ENCODE measurements at places on chromosomes 13 and 19.

DNA sequence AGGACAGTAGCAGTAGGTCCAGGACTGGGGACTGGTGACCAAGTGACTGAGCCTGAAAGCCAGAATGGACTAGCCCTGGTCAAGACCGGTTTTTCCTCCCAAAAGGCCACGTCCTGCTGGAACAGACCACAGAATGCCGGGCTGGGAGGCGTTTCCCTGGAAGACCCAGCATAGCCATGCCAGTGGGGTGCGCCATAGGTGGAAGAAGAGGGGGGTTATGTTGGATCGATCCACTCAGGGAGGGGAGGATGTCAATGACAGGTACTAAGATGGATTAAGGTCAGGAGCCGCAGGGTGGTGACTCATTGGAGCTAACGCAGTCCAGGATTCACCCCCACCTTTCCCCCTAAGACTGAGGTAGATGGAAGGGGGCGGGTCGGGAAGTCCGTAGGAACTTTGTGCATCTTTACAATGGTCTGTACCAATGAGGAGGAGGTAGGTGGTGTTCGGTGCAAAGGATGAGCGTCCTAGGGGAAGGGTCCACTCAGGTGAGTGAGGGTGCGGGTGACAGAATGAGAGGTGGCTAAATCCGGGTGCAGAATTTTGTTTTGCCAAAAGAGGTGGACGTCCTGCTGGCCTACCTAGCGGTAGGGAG, 21.0 kb downstream of the VASP start:
- H3K4me1 ChIP-seq, result peaks cover 26% of the 10 kb centered on the region
- H3K27ac ChIP-seq, result no peak overlapping the region

- no peaks in the 10 kb centered on the region for H3K27me3 ChIP-seq
- no peak overlapping the region for H3K4me3 ChIP-seq
- no peaks in the 10 kb centered on the region for H3K4me1 ChIP-seq
- H3K36me3 ChIP-seq, result no peaks in the 10 kb centered on the region
- no peak for DNase-seq
- H3K27ac ChIP-seq, result no peak overlapping the region
These were observed 1733.7 kb upstream of the PCDH20 start for GRCh38 chr13:63149375-63149774.

DNA sequence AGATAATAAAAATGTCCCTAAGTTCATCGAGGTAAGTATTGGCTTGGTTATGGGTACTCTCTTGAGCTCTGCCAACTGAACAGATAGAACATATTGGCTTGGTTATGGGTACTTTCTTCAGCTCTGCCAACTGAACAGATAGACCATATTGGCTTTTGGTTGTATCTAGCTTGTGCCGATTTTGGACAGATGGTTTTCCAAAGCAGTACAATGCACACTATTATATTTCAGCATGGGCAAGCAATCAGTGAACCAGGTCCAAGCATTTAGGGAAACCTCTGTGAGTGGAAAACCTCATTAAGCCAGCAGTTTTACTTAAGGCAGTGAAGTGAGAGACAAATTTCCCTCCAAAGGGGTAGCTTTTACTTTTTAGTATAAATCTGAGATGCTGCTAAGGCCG, 1440.5 kb upstream of the SPRY2 start:
- no peaks in the 10 kb centered on the region for H3K36me3 ChIP-seq
- no peak overlapping the region for H3K27ac ChIP-seq
- DNase-seq, result no peak
- no peaks in the 10 kb centered on the region for H3K27me3 ChIP-seq
- no peaks in the 10 kb centered on the region for H3K4me1 ChIP-seq

DNA sequence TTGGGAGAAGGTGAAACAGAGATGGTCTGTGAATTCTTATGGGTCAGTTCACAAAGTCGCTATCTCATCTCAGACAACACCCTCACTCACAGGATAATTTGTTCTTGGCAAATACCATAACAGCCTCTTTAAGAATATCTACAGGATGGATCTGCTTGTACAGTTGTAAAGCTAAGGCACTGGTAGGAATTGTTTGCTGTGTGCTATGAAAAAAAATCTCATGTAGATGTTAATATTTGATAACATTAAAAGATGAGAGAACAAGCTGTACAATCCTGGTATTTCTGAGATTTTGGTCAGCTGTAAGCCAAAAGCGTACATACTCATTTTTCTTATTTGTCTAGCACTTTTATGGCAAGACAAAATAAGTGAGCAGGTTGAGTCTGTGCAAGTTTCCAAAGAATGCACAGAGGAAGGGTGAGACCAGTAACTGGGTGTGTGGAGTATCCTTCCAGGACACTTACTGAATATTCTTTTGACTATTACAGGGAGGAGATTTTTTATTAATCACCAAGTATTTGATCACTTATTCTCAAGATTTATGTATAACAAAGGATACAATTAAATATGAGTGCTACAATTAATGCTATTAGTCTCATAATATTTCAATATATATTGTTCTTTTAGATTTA, 814.5 kb upstream of the MIR17HG start:
- no peak overlapping the region for H3K4me3 ChIP-seq
- H3K27me3 ChIP-seq, result no peaks in the 10 kb centered on the region
- H3K27ac ChIP-seq, result no peak overlapping the region
- no peaks in the 10 kb centered on the region for H3K36me3 ChIP-seq
- DNase-seq, result no peak

DNA sequence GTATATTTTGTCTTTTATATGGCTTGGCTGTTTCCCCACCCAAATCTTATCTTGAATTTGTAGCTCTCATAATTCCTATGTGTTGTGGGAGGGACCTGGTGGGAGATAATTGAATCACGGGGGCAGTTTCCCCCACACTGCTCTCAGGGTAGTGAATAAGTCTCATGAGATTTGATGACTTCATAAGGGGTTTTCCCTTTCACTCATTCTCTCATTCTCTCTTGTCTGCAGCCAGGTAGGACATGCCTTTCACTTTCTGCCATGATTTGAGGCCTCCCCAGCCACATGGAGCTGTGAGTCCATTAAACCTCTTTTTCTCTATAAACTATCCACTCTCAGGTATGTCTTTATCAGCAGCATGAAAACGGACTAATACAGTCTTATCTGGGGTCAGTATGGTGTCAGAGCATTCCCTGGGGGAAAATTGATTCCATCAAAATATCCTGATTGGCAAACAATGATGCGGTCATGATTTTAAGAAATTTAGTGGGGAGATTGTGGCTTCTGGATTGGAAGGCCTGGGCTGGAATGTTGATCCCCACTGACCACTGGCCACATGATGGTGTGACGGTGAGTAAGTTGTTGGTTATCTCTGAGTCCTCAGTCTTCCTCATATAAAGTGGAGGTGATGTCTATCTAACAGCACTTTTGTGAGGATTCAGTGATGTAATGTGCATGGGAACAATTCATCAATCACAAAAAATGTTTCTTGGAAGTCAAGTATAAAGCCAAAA, 27.5 kb upstream of the ANKRD10 start:
- no peaks in the 10 kb centered on the region for H3K27me3 ChIP-seq
- H3K4me1 ChIP-seq, result peaks cover 8% of the 10 kb centered on the region
- H3K4me3 ChIP-seq, result no peak overlapping the region
- H3K36me3 ChIP-seq, result no peaks in the 10 kb centered on the region
- H3K27ac ChIP-seq, result no peak overlapping the region
- DNase-seq, result no peak

DNA sequence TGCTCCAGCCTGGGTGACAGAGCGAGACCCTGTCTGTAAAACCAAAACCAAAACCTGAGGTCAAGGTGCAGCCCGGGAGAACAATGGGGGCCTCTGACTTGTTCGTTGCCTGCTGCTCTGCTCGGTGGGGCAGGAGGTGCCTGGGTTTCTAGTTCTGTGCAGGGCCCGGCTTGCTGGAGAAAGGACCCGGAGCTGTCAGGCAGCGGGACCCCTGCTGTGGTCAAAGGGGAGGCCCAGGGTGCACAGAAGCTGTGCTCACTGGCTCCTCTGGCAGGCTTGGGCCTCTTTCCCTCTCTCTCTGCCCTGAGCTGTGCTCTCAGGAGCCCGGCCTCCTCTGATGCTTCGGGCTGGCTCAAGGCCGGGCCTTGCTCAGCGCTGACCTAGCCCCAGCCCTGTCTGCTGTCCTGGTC, 3.5 kb downstream of the LRP3 start:
- no peak overlapping the region for H3K27ac ChIP-seq
- H3K36me3 ChIP-seq, result peaks cover 30% of the 10 kb centered on the region
- peaks cover 2% of the 10 kb centered on the region for H3K27me3 ChIP-seq
- peaks cover 16% of the 10 kb centered on the region for H3K4me1 ChIP-seq

- H3K27me3 ChIP-seq, result no peaks in the 10 kb centered on the region
- H3K4me1 ChIP-seq, result peaks cover under 1% of the 10 kb centered on the region
- H3K4me3 ChIP-seq, result no peak overlapping the region
These were observed 989 bp downstream of the NFILZ start for GRCh38 chr19:8631425-8631819.

GRCh38 chr13:38141792-38142191, 207.9 kb upstream of the UFM1 start:
- H3K27me3 ChIP-seq, result no peaks in the 10 kb centered on the region
- H3K27ac ChIP-seq, result no peak overlapping the region
- H3K4me1 ChIP-seq, result no peaks in the 10 kb centered on the region
- DNase-seq, result no peak
- no peak overlapping the region for H3K4me3 ChIP-seq
- H3K36me3 ChIP-seq, result no peaks in the 10 kb centered on the region

DNA sequence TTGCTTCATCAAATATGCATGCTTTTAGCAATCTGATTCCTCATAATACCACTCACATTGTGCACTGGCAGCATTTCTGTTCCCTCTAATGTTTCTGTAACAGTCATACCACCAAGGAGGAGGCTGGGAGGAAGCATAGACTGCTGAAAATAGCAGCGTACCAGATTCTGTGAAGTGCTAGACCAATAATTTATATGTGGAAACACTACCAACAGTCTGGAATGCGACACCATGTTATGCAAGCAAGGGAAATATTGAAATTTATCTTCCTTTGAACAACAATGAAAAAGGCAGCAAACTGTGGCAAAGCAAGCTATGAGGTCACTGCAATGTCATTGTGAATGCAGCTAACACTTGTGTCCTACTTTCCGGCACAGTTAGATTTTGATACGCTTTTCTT, 1388.0 kb downstream of the EFNB2 start:
- DNase-seq, result no peak
- H3K4me1 ChIP-seq, result no peaks in the 10 kb centered on the region
- no peak overlapping the region for H3K4me3 ChIP-seq

GRCh38 chr13:49904729-49905456, 31.2 kb downstream of the SPRYD7 start:
- H3K4me1 ChIP-seq, result no peaks in the 10 kb centered on the region
- no peak overlapping the region for H3K27ac ChIP-seq
- no peak for DNase-seq
- no peaks in the 10 kb centered on the region for H3K27me3 ChIP-seq
- H3K36me3 ChIP-seq, result no peaks in the 10 kb centered on the region
